Activated CD4-positive, alpha-beta T cell treated with anti-CD3 and anti-CD28 coated beads, Interleukin-2, amount 10 ng/mL, durations not matched to agents 7 days and 5 days (primary cell): ENCODE measurements at places on chromosomes 12 and 14.

DNA sequence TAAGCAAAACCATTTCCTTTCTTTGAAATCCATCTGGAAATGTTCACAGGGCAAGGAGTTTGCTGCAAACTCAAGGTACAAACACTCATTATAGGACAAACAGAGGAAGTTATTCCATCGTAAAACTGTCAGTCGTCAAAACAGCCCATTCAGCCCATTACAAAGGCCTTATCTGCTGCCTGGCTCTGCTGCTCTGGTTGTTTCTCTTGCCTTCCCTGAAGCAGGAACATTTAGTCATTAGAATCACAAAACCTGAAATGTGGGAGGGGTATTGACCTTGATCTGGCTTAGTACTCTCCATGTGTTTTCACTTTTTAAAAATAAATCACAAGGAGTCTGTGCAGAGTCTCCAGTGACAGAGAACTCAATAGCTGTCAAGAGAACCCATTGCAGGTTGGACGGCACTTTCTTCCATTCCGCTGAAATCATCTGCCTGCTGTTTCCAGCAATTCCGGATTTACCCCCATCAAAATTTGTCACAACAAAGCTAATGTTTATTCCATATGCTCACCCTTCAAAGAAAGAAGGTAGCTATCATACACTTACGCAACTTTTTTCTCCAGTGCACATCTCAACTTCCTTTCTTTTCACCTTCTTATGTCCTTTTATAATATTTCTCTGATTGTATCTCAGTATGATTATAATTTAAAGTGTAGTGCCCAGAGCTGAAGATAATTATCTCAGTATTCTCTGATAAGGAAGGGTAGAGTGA is 24.6 kb upstream of the ITPR2 start:
- DNase-seq, result no peak

- DNase-seq, result no peak
These were observed 53.2 kb downstream of the DACT1 start for GRCh38 chr14:58690801-58691516.

GRCh38 chr14:60651796-60652673 is 2.8 kb upstream of the SIX1 start:
- no peak for DNase-seq

DNA sequence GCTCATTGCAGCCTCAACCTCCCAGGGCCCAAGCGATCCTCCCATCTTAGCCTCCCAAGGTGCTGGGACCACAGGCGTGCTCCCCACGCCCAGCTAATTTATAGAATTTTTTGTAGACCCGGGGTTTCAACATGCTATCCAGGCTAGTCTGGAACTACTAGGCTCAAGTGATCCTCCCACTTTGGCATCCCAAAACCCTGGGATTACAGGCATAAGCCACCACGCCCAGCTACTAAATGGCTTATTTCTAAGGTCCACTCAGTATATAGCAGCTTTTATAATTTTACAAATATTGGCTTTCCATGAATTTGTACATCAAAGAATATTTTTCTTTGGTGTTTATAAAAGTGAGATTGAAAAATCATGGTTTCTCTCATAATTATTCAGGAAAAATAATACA is 167.8 kb downstream of the TTC7B start:
- no peak for DNase-seq

GRCh38 chr12:24561882-24562770 is 386.8 kb downstream of the BCAT1 start:
- DNase-seq, result no peak

DNA sequence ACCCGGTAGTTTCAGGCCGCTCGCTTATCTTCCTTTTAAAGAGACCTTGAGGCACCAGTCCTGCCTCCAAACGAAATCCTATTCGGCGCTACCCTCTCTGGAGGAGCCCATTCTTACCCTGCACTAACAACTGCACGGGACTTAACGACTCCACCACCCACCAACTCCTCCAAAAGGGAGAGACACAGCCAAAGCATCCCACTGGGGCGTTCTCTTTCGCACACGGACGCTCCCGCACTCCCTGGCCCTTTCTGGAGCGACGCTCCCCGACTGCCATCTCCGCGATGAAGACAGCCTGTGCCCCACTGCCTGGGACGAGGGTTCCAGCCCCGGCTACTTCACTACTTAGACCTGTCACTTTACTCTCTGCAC is 650 bp downstream of the GALC start:
- no peak for DNase-seq

DNA sequence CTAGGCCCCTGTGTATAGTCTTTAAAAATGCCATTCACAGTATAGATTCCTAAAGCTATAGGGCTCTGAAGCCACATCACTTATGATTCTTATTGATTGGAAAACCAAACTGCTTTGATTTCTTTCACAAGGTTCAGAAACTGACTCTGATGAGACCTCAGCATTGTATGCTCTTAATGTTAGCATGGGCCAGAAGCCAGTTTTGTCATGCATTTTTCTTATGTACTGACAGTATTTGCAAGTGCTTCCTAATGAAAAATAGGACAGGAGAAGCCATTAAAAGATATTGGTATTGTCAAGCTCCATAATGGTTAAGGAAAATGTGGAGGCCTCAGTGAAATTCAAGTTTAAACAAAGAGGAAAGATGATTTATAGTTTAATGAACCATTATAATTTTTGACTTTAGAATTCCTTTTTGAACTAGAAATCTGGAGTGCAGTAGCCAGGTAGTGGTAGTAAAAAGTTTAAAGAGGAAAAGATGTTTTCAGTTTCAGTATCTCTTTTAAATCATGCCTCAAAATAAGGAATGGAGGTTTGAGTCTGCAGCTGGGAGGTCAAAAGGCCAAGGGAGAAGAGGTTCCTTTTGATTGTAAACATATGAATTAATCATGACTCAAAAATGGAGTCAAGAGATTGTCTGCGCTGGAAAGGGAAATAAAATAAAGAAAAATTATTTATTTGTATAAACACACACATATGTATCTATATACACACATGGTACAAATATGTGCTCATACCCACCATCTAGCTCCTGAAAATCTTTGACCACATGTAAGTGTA is 388.1 kb upstream of the PRICKLE1 start:
- DNase-seq, result no peak

DNA sequence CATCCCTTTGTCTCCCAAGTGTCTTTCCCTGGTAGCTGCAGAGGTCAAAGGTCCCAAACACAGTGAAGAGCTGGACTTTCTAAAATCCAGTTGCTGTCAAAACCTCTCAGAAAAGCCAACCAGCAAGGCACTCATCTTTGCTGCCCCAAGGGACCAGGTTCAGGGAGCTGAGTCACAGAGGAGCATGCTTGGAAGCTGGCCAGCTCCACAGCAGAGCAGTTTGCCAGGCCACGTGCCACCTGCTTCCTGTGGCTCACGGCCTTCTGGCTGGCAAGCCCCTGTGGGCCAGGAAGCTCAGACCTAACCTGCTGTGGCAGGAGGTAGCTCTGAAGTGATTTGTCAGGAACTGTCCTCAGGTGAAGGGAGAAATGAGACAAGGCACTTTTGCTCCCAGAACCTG is 3.6 kb downstream of the ISCU start:
- peak; percentile 19 for DNase-seq

DNA sequence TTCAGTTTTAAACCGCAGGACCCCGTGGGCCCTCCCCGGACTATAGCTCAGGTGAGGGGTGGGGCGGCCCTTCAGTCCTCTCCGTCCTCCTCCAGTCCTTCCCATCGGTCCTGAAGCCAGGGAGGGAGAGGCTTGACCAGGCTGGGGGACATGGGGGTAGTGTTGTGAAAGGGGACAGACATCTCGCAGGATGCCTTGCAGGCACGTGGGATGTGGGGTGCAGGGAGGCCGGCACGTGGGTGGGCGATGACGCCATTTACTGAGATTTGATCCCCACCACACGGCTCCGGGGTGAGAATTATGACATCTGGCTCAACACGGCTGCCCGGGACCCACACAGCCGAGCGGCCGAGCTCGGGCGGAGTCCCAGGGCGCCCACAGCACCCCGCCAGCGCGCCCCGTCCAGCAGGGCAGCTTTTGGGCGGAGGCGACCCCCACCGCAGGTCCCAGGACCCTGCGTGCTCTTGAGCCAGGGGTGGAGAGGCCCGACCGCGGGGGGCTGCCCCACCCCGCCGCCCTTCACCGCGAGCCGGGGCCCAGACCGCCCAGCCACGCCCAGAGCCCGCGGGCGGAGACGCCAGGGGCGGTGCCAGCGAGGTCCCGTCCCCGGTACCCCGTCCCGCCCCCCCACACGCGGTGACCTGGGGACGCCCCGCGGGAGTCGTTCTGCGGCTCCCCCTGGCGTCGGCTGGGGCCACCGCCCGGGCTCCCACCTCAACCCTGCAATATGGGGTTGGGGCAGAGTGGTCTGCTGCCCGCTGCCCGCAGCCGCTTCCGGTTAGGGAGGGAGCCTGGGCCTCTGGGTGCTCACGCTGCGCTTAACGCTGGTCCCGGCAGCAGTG is 3.3 kb upstream of the EXOC3L4 start:
- peak; percentile 74 for DNase-seq

- no peak for DNase-seq
These were observed 110.4 kb downstream of the ETV6 start for GRCh38 chr12:11759899-11760298.

DNA sequence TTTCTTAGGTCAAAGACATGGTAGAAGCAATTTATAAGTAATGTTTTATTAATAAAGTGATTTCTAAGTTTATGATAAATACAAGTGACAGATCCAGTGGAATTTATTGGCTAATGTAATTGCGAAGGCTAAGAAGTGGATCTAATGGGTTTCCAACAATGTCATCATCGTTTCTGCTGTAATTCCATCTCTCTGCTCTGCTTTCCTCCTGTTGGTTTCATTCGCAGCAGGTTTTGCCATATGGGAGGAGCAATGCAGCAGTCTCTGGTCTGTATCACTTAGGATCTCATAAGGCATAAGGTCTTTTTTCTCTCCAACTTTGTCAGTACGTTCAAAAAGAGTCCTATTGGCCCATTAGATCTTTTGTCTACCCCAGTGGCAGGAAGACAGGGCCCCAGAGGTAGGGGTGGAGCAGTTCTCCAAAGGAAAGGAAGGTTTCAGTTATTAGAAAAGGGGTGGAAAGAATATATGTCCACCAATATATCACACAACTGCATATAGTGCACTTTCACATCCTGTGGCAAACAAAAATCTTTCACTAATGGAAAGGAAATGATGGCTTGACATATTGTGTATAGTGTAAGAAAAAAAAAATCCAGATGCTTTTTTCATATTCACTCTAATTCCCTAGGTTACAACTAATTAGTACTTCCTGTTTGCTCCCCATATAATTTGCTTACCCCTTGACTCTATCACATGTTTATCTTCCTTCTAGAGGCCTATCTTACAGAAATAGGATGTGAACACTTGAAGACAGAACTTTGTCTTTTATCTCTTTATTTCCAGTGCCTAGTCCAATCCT is 451.3 kb downstream of the ZFP36L1 start:
- no peak for DNase-seq

- DNase-seq, result no peak
These were observed 8.3 kb downstream of the CDKL1 start for GRCh38 chr14:50388256-50388931.

DNA sequence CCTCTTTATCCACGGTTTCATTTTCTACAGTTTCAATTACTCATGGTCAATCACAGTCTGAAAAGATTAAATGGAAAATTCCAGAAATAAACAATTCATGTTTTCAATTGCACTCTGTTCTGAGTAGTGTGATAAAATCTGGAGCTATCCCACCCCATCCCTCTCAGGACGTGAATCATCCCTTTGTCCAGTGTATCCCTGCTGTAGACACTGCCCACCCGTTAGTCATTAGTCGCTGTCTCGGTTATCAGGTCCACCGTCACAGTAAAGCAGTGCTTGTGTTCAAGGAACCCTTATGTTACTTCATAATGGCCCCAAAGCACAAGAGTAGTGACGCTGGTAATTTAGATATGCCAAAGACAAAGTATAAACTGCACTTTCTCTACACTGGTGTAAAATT is 141.0 kb upstream of the LMNTD1 start:
- no peak for DNase-seq

DNA sequence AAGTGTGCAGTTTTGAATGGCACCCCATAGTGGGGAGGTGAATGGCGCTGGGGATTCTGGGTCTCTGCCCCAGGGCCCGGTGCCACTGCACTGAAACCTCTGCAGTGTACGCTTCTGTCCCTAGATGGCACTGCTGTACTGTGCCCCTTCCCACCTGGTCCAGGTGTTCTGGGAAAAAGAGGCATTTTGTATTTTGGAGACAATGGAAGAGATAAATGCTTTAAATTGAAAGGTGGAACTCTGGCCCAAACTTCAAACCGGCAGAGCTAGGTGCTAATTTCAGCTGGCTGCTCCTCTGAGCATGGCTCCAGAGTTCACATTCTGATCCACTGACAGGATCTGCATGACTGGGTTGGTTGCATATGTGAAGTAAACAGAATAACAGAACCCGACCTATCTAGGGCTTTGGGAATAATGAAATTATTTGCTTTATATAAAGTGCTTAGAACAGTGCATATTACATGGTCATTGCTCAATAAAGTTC is 52.2 kb downstream of the KRT80 start:
- peak; percentile 52 for DNase-seq

GRCh38 chr12:7180685-7181084 is 8.8 kb upstream of the PEX5 start:
- no peak for DNase-seq

DNA sequence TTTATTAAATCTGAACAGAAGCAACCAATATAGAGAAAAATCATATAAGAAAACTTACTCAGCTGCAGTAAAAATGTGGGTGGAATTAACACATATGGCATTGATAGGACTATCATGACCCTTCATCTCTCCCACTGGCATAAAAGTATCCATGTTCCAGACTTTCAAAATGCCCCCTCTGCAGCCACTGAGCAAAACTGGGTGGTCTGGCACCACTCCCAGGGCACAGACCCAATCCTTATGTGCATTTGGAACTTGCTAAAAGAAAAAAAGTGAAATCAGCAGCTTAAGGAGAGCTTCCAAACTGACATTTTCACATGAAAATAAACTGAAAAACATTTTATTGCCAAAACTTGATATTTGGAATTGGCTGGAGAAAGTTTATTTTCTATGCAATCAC is 141.5 kb downstream of the KIF21A start:
- no peak for DNase-seq

DNA sequence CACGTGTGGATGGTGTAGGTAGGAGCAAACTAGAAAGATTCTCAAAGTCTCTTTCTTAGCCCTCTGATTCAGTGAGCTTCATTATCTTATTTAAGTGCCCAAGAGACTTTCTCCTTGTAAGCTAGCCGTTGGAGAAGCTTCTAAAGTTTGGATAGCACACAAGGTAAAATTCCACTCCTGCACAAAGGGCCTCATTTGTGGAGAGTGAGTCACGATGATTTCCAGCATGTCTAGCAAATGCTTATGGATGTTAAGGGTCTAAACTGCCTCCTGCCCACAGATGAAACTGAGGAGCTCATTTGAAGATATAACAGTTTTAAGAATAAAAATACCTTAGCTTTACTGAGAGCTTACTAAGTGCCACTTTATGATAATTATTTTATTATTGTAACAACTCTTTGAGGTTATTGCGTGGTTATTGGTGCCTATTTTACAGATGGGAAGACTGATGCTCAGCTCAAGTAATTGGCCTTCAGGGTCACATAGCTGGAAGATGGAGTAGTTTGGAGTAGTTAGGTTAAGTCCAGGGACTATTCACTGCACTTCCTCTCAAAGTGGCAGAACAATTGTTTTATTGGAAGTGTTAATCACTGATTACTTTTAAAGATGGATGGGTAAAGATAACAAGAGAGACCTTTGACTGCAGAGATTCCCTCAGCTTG is 78.7 kb upstream of the HIF1A start:
- DNase-seq, result no peak
